ENCODE measurements at places on chromosomes 16 and 17.

- DNase-seq, result no peak
Measured at GRCh38 chr17:38536661-38537060, 69.1 kb downstream of the SRCIN1 start.

DNA sequence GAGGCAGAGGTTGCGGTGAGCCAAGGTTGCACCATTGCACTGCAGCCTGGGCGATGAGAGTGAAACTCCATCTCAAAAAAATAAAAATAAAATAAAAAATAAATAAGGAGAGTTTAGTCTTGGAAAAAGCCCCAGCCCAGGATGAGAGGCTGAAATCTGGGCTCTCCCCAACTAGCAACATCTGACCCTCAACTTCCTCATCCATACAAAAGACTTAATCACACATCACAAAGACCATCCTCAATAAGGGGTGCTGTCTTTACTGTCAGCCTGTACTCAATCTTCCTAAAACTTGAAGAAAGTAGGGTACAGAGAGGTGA is 11.4 kb upstream of the SLC4A1 start:
- DNase-seq, result no peak

DNA sequence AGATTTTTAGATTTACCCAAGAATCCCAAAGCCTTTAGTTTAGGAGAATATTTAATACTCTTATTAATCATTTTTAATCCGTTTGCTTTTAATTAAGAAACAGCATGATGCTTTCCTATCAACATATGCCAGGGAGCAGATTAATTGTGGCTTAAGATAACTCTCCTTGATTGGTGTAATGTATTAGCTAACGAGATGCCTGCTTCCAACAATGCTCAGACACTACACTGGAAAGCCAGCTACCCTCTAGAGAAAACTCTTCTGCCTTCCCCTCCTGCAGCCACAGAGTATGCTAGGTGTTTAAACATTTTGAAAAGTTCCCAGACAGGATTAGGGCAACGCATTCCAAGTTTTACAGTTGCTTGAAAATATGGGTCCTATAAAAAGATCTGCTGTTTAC is 142.2 kb downstream of the AATF start:
- DNase-seq, result no peak

DNA sequence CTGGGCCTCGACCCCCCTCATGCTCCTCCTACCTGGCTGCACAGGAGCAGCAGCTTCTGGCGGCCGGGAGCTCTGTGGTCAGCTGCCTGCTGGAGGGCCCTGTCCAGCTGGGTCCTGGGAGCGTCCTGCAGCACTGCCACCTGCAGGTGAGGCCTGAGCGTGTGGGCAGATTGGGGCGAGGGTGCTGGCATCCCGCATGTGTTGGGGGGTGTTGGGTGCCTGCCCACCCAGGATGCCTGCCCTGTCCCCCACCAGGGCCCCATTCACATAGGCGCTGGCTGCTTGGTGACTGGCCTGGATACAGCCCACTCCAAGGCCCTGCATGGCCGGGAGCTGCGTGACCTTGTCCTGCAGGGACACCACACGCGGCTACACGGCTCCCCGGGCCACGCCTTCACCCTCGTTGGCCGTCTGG is 16.5 kb downstream of the FCSK start:
- no peak for DNase-seq

- DNase-seq, result no peak
Measured at GRCh38 chr16:49638673-49639610, 217.0 kb downstream of the ZNF423 start.

- DNase-seq, result no peak
Measured at GRCh38 chr16:3706253-3707012, 10.9 kb downstream of the TRAP1 start.

DNA sequence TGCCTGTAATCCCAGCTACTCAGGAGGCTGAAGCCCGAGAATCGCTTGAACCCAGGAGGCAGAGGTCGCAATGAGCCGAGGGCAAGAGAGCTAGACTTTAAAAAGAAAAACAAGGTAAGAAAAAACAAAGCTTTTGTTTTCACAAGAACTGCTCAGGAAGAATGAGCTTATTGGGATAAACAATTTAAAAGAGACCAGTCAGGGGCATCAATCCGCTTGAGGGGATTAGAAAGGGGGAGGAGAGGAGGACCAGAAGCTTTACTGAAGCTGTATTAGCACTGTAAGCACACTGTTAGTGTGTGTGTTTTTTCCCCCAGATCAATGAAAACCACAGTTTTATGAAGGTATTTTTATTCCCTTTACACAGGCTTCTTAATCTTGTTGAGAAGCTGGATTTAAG is 8.8 kb downstream of the TMEM170A start:
- no peak for DNase-seq

DNA sequence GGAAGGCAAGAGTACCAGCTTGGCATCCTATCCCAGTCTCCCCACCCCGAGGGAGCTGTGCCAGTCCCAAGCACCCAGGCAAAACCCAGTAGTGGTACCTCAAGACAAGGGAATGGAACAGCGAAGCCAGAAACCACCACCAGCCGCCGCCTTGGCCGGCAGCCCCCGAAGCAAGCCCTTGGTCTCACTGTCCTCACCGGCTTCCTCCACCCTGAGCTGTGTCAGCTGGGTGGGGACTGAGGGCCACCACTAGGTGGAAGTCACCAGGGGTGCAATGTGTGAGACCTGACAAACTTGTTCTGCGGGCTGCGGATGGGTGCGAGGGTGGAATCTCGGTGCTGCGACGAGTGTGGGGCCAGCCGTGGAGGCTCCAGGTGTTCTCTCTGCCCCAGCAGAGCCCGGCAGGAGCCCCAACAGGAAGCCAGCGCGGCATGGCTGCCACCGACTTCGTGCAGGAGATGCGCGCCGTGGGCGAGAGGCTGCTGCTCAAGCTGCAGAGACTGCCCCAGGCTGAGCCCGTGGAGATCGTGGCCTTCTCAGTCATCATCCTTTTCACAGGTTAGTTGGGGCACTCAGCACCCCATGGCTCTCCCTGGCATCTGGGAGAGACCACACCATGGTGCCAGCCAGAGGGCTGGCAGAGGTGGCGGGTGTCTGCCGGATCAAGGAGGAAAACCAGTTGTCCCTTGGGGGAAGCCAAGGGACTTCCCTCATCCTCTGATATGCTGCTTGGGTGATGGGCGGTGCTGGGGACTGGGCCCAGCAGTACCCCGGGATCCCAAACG is 6.7 kb downstream of the SMIM5 start:
- no peak for DNase-seq

GRCh38 chr16:68070806-68071517 is 14.2 kb upstream of the NFATC3 start:
- no peak for DNase-seq
